ENCODE measurements at places on chromosomes 5 and 9.
A peak's percentile ranks its signal among the peaks of the same experiment; 100 is the strongest.

GRCh38 chr9:7164440-7165330, 406.9 kb downstream of the KDM4C start:
- no peak for DNase-seq

DNA sequence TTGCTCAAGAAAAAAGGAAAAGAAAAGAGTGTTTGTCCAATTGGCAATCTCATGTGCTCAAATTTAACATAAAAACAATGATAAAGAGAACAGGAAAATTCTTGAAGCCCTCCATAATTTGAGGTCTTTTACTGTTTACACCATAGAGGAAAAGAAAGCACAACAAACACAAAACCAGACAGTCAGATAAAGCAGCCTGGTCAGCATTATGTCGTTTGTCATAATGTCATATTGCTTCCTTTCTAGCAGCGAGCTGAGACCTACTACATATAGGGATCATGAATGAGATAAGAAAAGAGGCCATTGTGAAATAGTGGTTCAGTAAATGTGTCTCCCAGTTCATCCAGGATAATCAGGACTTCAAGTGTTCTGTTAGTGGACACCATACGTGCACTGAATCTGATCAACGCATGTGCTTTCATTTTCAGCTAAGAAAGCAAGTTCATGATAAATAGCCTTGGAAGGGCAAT, 64.7 kb upstream of the SELENOP start:
- DNase-seq = no peak

DNA sequence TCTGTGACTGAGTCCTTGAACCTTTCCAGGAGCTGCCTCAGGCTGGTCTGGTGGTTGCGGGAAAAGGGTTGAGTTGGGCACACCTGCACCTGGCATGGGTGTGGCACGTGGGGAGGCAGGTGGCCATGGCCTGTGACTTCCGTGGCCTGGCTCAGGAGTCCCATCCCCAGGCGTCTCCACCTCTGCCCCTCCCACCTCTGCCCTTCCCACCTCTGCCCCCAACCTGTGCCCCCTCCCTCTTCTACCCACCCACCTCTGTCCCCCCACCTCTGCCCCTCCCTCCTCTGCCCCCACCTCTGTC, 1.9 kb upstream of the QRFP start:
- no peak for DNase-seq

DNA sequence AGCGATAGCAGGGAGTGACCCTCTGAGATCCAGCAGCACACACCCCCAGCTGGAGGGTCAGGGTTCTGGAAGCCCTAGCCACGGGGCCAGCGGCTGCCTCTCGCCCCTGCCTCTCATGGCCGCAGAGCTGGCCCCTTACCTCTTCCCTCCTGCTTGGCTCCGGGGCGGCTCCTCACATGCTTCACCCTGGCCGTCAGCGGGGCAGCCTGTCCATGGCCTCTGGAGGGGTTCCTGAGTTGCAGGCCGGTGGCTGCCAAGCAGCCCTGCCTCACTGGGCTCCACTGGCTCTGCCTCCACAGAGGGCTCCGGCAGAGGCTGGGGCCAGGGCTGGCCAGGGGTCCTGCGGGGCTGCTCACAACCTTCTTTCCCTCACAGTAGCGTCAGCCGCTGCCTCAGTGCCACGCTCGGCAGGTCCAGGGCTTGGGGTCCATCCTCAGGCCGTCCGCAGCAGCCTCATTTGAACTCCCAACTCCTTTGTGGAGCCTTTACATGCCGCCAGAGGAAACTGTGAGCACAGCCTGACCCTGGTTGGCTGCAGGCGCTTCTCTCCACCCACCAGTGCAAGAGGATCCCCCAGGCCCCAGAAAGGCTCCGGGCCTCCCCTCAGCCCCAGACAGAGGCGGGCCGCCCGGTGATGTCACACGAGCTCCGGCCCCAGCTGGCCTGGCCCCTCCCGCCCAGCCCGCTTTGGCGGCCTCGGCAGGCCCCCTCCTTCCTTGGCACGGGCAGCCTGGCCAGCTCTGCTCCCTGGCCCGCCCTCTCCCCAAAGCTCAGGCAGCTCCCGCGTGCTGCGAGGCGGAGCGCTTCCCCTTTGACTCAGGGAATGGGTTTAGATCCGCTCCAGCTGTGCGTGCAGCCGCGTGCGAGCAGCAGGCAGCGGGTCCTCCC, at the start of gene ANGPTL2:
TSS of gene ANGPTL2 (minus strand) at position 460 of the 888 bp plus-strand sequence. CDS start 13,904 bp downstream, outside the sequence.
- peak; percentile 96 for DNase-seq

GRCh38 chr5:173159256-173159655, 14.9 kb downstream of the BNIP1 start:
- no peak for DNase-seq

GRCh38 chr9:89051421-89052025, 60.3 kb downstream of the S1PR3 start:
- DNase-seq = no peak

DNA sequence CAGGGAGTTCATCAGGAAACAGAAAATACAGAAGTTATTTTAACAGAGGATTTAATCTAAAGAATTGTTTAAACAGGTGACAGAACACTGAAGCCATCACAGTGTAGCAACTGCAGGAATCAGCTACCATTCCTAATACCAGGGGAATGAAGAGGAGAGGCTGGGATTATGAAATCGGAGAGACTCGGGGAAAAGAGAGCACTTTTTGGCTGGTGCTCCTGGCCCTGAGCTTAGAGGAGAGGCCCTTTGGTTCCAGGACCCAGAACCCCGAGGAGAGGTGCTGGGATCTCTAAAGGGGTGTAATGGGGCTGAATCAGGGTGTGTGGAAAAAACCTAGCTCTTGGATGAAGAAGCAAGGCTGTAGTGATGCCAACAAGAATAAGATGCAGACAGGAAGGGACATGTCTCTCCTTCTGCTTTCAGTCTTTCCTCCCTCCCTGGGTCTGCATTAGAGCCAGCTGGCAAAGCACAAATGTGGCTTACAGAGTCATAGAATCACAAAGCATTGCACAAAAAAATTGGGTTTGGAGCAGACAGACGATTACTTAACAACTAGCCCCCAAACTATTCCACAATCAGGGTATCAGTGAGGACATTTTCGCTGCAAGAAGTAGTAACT, 11.6 kb upstream of the SFXN1 start:
- no peak for DNase-seq

DNA sequence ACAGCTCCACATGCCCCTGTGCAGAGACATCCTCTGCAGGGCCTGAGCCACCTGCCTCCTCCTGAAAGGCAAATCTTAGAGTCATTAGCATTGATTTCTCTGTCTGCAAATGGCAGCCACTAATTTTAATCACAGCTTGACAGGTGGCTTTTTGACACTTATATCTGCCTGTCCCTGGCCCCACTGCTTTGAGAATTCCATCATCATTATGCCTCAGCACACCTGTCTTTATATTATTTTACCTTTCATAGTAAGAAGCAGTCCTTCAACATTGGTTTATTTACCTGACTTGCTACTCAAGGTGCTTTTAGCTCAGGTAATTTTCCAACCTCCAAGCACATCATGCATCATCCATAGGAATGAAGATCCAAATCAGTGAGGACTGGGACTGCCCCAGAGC, 451.3 kb downstream of the MTRR start:
- no peak for DNase-seq

DNA sequence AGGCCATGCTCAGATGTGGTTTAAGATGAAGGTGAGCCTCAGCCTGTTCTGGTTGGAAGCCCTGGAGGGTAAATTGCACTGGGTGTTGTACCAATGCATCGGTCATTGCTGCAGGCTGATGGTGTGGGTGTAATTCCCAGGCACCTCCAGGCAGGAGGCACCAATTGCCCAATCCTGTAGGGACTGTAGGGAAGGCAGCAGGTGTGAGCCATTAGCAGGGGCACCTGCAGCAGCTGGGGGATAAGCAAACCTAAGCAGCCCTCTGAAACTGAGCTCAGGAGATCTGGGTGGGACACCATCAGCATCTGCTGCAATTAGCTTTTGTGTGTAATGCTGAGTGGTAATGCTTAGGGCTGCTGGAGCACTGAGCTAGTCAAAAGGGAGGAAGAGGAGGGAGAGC, 190.1 kb upstream of the TBC1D2 start:
- no peak for DNase-seq

- peak; percentile 80 for DNase-seq
Observed at GRCh38 chr5:126445502-126446174, 22.4 kb downstream of the GRAMD2B start.

DNA sequence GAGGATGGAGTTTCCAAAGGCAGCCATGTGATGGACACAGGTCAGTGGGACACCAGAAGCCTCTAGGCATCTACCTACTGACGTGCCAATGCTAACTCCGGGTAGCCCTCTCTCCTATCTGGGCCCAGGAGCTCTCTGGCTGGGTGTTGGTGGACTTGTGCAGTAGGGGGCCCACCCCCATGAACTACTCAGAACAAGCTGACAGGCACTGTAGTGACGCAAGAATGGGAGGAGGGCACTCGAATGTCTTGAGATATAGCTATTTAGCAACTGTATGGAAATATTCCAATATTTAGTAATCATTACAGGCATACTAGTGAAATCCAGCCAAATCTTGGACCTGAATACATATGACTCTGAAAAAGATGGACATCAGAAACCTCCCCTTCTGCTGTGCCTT, 5.7 kb upstream of the DOCK2 start:
- DNase-seq = no peak

DNA sequence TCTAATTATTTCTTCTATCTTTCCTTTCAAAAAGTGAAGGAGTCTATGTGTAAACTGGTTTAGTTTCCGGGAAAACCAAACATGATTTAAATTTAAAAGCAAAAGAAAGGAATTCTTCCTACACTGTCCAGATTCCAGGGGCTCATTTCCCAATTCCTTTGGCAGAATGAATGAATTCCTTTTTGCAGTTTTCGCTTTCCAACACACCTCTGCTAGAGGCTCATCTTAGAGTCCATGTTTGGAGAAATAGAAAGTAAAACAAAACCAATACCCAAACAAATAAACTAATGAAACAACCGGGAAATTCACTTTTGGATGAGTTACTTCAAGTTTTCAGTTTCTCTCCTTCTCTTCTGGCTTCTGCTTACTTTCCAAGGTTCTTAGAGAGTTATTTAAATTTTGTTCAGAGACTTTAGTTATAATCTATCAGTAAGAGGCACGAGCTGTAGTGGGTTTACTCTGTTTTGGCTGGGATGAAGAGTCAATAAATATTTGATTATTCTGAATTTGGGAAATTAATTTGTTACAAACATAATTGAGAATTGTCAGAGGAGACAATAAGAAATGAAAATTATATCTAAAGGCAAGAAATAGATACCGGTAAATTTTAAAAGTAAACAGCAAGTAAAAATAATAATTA, 365.0 kb upstream of the CDH9 start:
- peak; percentile 64 for DNase-seq

- no peak for DNase-seq
Observed at GRCh38 chr5:133520062-133520461, 92.3 kb downstream of the FSTL4 start.

- no peak for DNase-seq
Observed at GRCh38 chr5:91128604-91129003, 254.5 kb downstream of the ARRDC3 start.

DNA sequence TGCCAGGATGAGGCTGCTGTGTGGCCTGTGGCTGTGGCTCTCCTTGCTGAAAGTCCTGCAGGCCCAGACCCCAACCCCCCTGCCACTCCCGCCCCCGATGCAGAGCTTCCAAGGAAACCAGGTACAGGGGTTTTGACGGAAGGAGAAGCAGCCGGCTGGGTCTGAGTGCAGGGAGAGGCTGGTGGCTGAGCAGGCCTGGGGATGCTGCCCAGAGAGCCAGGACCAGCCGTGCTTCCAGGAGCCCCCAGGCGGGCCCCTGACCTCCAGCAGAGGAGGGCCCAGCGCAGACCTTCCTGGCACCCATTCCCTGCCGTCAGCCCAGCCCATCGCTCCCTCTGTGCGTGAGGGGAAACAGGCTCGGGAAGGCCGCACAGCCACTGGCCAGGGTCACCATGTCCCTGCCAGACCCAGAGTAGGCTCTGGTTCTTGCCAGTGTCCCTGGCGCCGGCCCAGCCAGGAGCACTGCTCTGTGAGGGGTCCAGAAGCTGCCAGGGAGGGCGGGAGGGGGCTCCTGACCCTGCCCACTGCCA, 313 bp downstream of the LCN12 start:
- no peak for DNase-seq

DNA sequence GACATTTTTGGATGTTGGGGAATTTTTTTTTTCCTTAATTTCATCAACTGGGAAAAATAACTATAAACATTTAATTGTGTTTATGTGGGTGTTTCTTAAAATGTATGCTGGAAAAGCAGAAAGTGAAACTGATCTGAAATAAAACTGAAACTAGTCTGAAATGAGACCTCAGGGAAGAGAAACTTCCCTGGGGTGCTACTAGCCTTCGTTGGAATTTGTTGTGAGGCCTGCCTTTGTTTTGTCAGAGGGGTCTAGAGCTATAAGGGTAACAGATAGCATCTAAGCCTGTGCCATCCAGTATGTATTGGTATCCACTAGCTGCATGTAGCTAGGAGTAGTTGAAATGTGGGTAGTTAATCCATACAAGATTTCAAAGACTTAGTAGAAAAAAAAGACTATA, 10.4 kb downstream of the ZNF618 start:
- DNase-seq = peak; percentile 30

DNA sequence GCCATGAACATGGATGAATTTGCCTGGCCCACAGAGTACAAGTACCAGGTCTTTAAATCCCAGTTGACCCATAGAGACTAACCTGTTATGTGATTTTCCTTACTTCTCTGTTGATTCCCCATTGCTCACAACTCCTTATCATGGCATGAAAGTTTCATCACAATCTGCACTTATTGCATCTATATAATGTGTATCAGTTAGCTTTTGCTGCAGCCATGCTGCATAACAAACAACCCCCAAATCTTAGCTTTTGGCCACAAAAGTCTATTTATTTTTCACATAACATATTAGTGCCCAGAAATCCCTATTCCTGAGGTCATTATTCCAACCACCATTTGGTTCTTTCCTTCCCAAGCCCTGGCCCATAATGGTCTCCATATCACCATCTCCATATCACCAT, 3.7 kb downstream of the GGTA1 start:
- no peak for DNase-seq

DNA sequence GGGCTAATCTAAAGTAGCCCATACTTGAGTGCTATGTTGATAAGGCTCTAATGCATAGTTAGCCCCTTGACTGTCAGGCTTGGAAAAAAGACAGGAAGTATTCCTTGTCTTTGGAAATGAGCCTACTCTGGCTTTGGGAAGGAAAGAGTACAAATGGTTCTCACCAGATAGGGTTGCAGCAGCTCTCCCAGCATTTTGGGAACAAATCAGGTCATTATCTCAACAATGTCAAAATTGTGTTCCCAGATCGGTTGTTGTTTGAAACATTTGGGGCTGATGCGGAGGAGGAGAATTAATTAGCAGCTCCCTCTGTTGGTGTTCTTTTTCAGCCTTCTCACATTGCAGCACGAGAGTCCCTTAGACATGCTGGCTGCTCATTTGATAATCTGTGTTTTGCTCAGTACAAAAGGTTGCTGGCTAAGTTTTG, 294.7 kb upstream of the DMRT1 start:
- peak; percentile 5 for DNase-seq

GRCh38 chr5:137575211-137575610, 76.1 kb upstream of the SPOCK1 start:
- DNase-seq = no peak

All from LHCN-M2 (cell line).